Bronchial smooth muscle cell (primary cell): ENCODE measurements at places on chromosomes 3 and 15. TPM values are rescaled to one million over a fixed set of nuclear protein-coding genes. Genes with fewer than 3 reads are reported as not detected.

LRRN1 gene
- total RNA-seq = 0.16 TPM in 1 of 2 replicates, not detected in the other

MEIS2 gene
- total RNA-seq = 42.6 and 119 TPM in 2 replicates

GALNT15 gene
- 16.0 and 27.0 TPM in 2 replicates for total RNA-seq

TPRG1 gene
- total RNA-seq = 0.32 and 0.34 TPM in 2 replicates

EPHB1 gene
- total RNA-seq = 0.34 and 0.63 TPM in 2 replicates
